ENCODE measurements at places on chromosomes 7 and 10.

GRCh38 chr7:128939075-128939860, 1.5 kb downstream of the IRF5 start:
- no peak for DNase-seq

GRCh38 chr7:142301299-142301698, 43.4 kb upstream of the PRSS58 start:
- no peak for DNase-seq

GRCh38 chr7:99392046-99392445, 16.4 kb downstream of the PDAP1 start:
- no peak for DNase-seq

DNA sequence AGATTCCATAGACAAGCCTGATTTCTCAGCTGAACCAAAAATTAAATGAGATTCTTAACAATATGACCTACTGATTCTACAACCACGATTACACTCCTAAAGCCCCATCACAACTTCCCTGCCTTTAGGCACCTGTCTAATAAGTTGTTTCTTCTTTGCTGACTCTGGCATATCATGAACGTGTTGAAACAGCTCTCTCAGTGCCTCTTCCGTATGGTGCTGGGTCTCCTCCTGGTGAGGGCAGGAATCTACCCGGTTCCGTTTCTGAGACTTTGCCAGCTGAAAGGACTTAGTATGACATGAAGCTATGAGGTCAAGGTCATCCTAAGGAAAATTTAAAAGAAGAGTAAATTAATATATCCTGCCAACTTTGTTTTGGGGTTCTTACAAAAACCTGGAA, 48.6 kb downstream of the ARHGAP19 start:
- DNase-seq: no peak

GRCh38 chr7:29350351-29350750, 155.8 kb downstream of the CHN2 start:
- DNase-seq: no peak

DNA sequence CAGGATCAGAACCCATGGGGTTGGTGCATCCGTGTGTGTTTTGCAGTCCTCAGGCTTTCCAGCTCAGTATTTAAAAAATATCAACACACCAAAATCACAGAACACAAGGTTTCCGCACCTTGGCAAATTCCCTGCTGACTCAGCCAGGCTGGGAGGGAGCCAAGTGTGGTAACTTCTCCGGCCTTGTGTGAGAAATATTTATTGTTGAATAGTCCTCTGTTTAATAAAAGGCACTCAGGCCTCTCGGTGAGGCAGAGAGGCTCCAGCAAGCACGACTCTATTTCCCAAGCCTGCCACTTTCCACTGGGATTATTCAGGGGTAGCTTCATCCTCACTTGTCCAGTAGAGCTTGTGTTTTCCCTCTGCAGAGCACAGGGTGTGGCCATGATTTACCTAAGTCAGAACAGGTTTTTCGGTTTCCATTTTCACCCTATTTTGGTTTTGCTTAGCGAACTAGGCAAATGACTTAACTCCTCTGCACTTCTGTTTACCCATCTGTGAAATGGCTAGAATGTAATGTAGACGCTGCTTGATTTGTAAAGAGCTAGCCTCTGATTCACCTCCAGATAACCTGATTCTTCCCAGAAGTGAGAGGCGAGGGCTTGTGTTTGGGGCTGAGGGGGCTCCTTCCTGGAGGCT, 13.0 kb upstream of the CHST15 start:
- DNase-seq: no peak

DNA sequence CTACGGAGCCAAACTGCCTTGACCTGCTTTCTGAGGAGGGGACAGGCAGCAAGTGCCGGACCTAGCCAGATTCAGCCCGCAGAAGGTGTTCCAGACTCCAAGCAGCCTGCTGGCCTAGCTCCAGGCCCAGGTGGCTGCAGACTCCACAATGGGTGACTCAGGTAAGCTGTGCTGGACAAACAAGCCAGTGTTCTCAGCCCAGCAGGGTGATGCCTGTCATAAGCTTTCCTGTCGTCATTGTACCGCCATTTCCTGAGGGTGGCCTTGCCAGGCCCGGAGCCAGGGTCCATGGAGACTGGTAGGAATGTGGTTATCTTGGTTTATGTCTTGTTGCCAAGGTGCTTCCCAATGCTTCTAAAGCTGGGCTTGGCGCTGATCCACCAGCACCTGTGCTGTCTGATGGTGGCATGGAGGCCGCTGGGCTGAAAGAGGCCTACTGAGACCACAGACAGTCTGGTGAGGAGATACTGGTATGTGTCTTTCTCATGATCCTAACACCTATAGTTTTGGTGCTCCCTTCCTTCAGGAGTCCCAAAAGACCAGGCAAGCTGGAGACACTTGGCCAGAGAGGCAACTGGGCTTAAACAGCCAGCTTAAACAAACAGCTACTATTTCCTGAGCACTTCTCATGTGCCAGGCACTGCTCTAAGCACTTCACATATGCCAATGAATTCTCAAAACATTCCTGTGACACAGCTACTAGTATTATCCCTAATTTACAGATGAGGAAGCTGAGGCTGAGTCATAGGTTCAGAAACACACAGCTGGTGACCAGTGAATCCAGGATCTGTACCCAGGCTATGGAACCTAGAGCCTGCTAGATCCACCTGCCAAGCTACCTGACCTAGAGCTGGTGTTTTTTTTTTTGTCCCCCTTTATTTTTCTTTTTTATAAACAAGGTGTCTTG, 42.0 kb downstream of the ZC3HC1 start:
- no peak for DNase-seq

DNA sequence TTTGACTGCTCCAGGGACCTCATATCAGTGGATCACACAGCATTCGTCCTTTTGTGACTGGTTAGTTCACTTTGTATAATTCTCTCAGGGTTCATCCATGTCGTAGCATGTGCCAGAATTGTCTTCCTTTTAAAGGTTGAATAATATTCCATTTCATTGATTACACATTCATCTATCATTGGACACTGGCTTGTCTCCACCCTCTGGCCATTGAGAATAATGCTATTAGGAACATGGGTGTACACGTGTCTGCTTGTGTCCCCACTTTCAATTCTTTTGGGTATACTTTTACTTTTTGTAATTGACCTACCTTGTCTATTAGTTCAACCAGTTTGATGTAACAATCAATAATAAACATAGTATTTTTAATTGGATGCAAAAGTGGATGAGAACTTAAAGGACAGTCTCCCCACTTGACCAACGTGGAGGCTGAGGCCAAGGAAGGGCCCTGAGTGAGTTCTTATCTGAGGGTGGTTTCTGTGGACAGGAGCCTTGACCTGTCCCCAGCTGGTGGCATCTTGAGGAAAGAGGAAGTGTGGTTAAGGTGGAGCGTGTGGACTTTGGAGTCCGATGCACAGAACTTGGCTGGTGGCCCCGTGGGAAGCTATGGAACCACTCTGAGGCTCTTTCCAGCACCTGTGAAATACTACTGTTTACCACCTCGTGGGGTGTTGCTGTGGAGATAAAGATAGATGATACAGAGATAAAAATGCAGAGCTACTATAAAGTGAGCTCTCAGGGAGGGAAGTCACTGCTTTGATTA, 16.6 kb downstream of the WDFY4 start:
- no peak for DNase-seq

GRCh38 chr10:122471531-122472177, 10.3 kb downstream of the HTRA1 start:
- no peak for DNase-seq

- DNase-seq: no peak
Observed at GRCh38 chr7:35424869-35425495, 171.1 kb upstream of the TBX20 start.
